ENCODE measurements at places on chromosomes 3 and 15. TPM values are rescaled to one million over a fixed set of nuclear protein-coding genes. Genes with fewer than 3 reads are reported as not detected.

DNA sequence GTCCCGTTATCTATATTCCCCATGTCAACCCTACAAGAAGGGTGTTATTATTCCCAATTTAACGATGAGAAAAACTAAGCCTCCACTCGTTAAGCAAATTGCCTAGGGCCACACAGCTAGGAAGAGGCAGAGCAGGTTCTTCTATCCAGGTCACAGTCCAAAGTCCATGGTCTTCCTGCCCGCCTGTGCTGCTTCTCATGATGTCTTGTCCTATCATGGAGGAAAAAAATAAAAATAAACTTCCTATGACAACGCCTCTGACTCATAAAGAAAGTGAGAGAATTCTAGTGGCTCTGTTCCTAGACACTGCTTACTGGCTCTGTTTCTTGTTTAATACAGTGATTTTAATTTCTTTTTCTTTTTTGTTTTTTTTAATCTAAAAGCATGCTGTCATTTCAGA lies 9.7 kb downstream of the COL8A1 start:
- no peak for DNase-seq

- no peak for DNase-seq
These were observed 83.5 kb upstream of the CFAP20DC start for GRCh38 chr3:59133311-59133710.

- no peak for DNase-seq
These were observed 122.2 kb upstream of the SLC24A5 start for GRCh38 chr15:47998619-47999019.

GRCh38 chr3:30085486-30085885 lies 520.9 kb upstream of the TGFBR2 start:
- no peak for DNase-seq

DNA sequence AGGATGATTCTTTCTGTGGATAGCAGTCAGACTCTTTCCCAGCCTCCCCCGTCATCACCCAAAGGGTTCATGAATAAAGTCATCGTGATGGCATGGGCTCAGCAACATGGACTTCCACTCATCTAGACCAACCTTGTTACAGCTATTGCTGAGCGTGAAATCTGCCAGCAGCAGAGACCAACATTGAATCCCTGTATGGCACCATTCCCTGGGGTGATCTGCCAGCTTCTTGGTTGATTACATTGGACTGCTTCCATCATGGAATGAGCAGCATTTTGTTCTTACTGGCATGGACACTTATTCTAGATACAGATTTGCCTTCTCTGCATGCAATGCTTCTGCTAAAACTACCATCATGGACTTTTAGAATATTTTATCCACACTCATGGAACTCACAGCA lies 195.6 kb upstream of the AZI2 start:
- DNase-seq, result no peak

- DNase-seq, result no peak
These were observed 414.2 kb upstream of the CCDC54 start for GRCh38 chr3:106962993-106963392.

- DNase-seq, result no peak
These were observed 100.3 kb downstream of the ZIC1 start for GRCh38 chr3:147509448-147509847.

The TUBGCP5 gene
- 12.0 TPM for total RNA-seq

The POLQ gene
- total RNA-seq, result 0.63 TPM

Measured in lower leg skin (tissue), 4 donors.